Liver (tissue), 10 donors: ENCODE measurements at places on chromosomes 11 and 22. TPM values are rescaled to one million over a fixed set of nuclear protein-coding genes. Genes with fewer than 3 reads are reported as not detected.
A peak's percentile ranks its signal among the peaks of the same experiment; 100 is the strongest.

- H3K4me3 ChIP-seq = no peak overlapping the region
- no peaks in the 10 kb centered on the region for H3K4me1 ChIP-seq
- H3K36me3 ChIP-seq = no peaks in the 10 kb centered on the region
Measured at GRCh38 chr11:19232910-19233503, 7.7 kb downstream of the E2F8 start.

DNA sequence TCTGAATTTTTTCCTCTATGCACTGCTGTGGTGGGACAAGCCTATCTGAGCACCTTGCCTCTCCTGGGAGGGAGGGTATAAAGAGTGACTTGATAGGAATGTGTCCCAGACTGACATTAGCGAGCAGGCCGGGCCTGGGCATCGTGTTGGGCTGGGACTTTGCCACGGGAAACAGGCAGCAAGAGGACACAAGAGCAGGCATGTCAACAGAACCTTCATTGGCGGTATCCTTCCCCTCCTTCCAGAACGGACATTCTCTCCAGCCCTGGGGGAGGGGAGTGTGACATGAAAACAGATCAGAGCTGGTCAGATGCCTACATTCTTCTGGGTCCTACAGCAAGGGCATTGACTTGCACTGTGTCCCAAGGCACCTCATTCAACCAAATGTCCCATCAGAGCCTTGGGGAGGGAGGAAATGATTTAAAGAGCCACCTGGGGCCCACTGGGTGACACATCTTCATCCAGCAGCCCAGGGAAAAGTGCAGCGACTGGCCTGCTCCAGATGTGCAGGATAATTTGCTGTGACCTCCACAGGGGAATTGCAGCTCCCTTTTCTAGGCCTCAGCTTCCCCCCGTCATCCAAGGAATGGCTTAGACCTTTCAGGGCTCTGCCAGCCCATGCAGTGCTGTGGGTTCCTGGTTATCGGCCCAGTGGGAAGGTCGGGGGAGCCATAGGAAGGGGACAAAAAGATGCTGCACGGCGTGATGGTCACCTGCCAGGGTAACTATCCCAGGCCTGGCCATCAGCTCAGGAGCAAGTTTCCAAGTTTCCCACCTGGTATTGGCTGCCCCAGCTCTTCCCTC is 21.8 kb upstream of the UVRAG start:
- H3K27ac ChIP-seq = no peak overlapping the region
- peaks cover 74% of the 10 kb centered on the region for H3K4me1 ChIP-seq
- H3K27me3 ChIP-seq = no peaks in the 10 kb centered on the region
- H3K4me3 ChIP-seq = no peak overlapping the region
- H3K36me3 ChIP-seq = peaks cover 2% of the 10 kb centered on the region
- no peak for DNase-seq

DNA sequence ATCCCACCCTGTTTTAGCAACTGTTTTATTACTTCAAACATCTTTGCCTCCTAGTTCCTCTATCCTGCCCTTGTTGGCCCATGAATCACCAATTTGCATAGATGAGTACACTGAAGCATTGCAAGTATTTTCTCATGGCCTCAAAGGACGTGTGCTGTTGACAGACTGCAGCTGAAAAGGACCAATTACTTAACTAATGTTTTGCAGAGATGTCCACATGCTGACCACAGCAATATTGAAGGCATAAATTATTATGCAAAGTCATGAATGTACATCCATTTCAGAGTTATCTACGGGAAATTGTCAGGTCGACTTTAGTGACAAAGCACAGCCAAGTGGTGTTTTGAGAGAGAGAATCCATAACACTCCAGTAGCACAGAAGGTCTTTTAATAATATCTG is 64.8 kb downstream of the CADM1 start:
- H3K4me3 ChIP-seq = no peak overlapping the region
- H3K27me3 ChIP-seq = no peaks in the 10 kb centered on the region
- DNase-seq = no peak
- H3K4me1 ChIP-seq = no peaks in the 10 kb centered on the region

- H3K4me3 ChIP-seq = no peak overlapping the region
- H3K36me3 ChIP-seq = no peaks in the 10 kb centered on the region
- no peak for DNase-seq
- H3K4me1 ChIP-seq = no peaks in the 10 kb centered on the region
Measured at GRCh38 chr11:94218372-94218771, 86.0 kb upstream of the IZUMO1R start.

GRCh38 chr22:47357086-47357485 is 594.6 kb downstream of the TBC1D22A start:
- DNase-seq = no peak
- H3K27me3 ChIP-seq = no peaks in the 10 kb centered on the region
- H3K4me3 ChIP-seq = no peak overlapping the region
- no peaks in the 10 kb centered on the region for H3K4me1 ChIP-seq

DNA sequence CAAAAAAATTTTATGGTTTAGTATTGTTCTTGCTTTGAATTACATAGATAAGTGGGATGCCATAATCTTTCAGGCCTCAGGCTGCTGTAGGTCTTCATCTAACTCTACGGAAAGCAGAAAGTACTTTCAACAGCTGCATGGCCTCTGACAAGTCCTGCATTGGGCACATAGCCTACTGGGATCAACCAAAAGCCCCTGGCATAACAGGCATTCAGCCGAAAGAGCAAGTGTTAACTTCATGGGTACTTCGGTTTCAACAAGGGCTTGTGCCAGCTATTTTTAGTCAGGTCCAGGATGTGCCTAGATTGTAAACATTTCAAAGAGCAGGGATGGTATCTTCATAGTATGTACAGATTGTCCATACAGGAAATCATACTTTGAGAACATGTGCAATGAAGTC is 3.1 kb downstream of the SLN start:
- H3K27me3 ChIP-seq = no peaks in the 10 kb centered on the region
- no peak for DNase-seq
- no peak overlapping the region for H3K4me3 ChIP-seq

DNA sequence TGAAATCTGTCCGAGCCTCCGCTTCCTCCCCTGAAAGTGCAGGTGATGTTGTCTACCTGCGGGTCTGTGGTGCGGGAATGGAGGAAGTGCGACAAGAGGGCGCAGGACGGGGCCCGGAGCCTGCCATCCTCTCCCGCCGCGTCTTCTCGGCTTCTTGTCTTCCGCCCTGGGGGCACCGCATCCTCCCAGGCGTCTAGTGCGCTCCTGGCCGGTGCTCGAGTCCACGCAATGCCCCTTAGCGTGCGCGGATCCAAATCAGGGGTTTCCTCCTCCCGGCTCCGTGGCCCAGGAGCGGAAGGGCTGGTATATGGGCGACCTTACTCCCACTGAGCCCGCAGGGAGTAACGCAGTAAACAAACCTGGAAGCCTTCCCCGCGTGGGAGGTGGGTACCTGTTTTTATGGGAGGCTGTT is 405 bp downstream of the SFI1 start:
- no peaks in the 10 kb centered on the region for H3K36me3 ChIP-seq
- peak overlapping the region; percentile 66 for H3K27ac ChIP-seq
- H3K4me1 ChIP-seq = no peaks in the 10 kb centered on the region
- no peak for DNase-seq
- H3K27me3 ChIP-seq = no peaks in the 10 kb centered on the region
- peak overlapping the region; percentile 88 for H3K4me3 ChIP-seq

DNA sequence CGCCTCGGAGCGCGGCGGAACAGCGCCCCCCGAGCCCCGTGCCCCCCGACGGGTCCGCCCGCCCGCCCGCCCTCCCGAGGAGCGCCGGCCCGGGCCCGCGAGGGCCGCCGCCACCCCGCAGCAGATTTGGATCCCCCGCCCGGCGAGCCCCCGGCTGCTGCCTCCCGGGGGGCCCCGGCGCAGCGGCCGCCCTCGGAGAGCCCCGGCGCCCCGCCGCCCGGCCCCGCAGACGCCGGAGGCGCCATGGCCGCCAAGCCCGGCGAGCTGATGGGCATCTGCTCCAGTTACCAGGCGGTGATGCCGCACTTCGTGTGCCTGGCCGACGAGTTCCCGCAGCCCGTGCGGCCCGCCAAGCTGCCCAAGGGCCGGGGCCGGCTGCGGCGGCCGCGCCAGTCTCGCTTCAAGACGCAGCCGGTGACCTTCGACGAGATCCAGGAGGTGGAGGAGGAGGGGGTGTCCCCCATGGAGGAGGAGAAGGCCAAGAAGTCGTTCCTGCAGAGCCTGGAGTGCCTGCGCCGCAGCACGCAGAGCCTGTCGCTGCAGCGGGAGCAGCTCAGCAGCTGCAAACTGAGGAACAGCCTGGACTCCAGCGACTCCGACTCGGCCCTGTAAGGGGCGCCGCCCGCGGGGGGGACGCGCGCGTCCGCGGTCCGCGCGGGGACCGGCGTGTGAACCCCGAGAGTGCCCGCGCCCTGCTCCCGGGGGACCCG is 380 bp downstream of the C11orf96 start:
- peaks cover 25% of the 10 kb centered on the region for H3K4me1 ChIP-seq
- H3K27me3 ChIP-seq = no peaks in the 10 kb centered on the region
- peak overlapping the region; percentile 86 for H3K27ac ChIP-seq
- H3K36me3 ChIP-seq = no peaks in the 10 kb centered on the region
- DNase-seq = no peak

GRCh38 chr11:102367364-102367763 is 20.4 kb downstream of the BIRC2 start:
- DNase-seq = no peak
- no peak overlapping the region for H3K27ac ChIP-seq
- H3K27me3 ChIP-seq = no peaks in the 10 kb centered on the region
- H3K36me3 ChIP-seq = peaks cover 48% of the 10 kb centered on the region
- H3K4me1 ChIP-seq = no peaks in the 10 kb centered on the region

- no peaks in the 10 kb centered on the region for H3K36me3 ChIP-seq
- H3K27ac ChIP-seq = no peak overlapping the region
- H3K4me1 ChIP-seq = no peaks in the 10 kb centered on the region
- DNase-seq = no peak
- H3K4me3 ChIP-seq = no peak overlapping the region
Measured at GRCh38 chr22:37942133-37942532, 11.3 kb downstream of the C22orf23 start.

DNA sequence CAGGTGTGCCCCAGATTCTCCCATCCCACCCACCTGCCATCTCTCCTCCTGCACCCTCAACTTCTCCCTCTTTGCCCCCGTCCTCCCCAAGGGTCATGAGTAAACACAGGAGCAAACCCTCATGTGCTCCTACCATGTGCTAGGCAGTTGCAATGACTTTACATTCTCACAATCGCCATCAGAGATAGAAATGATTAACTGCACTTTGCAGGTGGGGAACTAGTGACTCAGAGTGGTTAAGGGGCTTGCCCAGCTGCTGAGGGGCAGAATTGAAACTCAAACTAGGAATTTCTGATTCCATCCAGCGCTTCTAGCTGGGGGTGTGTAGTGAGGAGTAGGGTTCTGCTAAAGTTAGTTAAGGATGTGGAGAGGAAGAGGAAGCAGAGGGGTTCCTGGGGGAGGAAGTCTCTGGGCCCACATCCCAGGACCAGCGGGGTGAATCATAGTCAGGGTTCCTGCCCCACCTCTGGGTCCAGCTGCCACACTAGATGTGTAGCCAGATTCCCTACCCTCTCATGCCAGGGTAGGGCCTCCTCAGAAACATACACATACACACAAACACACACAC is 16.0 kb upstream of the PRG2 start:
- H3K36me3 ChIP-seq = peaks cover 46% of the 10 kb centered on the region
- H3K27me3 ChIP-seq = no peaks in the 10 kb centered on the region
- no peak for DNase-seq
- H3K27ac ChIP-seq = no peak overlapping the region

DNA sequence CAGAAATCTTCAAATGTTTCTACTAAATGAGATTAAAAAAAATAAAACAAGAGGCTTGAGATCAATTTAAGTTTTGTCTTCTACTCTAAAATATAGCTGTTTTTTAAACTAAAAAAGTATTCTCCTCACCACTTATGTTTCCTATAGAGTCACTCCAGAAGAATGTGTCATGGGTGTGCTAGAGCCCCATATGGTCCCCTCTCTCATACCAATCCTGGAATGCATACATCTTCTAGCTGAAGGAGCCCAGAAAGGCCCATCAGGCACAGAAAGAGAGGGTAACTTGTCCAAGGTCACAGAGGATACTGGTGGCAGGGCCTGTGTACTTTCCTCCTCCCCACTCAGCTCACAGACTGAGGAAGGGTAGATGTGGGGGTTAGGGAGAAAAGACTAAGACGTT is 34.4 kb downstream of the RELT start:
- no peak overlapping the region for H3K4me3 ChIP-seq
- no peaks in the 10 kb centered on the region for H3K4me1 ChIP-seq
- H3K27ac ChIP-seq = no peak overlapping the region

DNA sequence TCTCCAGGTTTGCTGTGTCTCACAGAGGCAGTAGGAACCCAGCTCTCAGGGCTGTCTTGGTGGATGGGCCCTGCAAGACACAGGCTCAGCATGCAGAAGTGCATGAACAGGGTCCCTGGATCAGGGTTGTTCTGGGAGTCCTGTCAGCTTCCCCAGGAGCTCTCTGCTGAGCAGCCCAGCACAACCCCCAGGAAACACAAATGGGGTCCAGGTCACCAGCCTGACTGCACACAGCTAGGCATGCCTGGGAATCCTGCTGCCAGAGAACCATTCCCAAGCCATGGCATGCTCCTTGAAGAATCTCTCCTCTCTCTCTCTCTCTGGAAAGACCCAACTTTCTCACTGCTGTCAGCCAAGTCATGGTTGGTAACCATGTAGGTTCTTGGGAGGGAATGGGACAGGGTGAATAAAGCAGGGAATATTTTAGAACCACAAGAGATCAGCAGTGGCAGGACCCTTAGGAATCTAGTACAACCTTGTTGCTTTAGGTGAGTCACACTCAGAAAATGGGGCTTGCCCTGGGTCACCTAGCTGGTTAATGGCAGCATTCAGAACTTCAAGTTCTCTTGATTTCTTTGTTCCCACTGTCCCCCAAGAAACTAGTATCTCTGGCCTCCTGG is 21.4 kb downstream of the TUB start:
- no peak overlapping the region for H3K4me3 ChIP-seq
- DNase-seq = no peak
- no peaks in the 10 kb centered on the region for H3K4me1 ChIP-seq
- peaks cover 1% of the 10 kb centered on the region for H3K36me3 ChIP-seq

DNA sequence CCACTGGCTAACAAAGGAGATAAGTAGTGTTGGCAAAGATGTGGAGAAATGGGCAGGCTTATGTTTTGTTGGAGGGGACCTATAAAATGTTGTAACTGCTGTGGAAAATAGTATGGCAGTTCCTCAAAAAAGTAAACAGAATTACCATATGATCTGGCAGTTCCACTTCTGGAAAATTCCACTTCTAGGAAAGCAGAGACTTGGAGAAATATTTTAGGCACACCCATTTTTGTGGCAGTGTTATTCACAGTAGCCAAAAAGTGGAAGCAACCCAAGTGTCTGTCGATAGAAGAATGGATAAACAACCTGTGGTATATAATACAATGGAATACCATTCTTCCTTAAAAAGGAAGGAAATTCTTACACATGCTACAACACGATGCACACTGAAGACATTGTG is 57.0 kb upstream of the ADORA2A start:
- H3K4me1 ChIP-seq = no peaks in the 10 kb centered on the region
- H3K27me3 ChIP-seq = no peaks in the 10 kb centered on the region
- H3K36me3 ChIP-seq = peaks cover 44% of the 10 kb centered on the region
- H3K27ac ChIP-seq = no peak overlapping the region
- no peak overlapping the region for H3K4me3 ChIP-seq
- no peak for DNase-seq

- H3K27ac ChIP-seq = peak overlapping the region; percentile 60
- H3K27me3 ChIP-seq = no peaks in the 10 kb centered on the region
- DNase-seq = no peak
- H3K4me3 ChIP-seq = no peak overlapping the region
- peaks cover 39% of the 10 kb centered on the region for H3K4me1 ChIP-seq
- H3K36me3 ChIP-seq = no peaks in the 10 kb centered on the region
Measured at GRCh38 chr22:46578824-46579561, 41.2 kb upstream of the GRAMD4 start.

The OR8G5 gene
- not detected for total RNA-seq

The PTPRCAP gene
- total RNA-seq = 5.0 TPM

The NRIP3 gene
- total RNA-seq = 1.0 TPM

The RAB38 gene
- 2.2 TPM for total RNA-seq

The APOL4 gene
- 1.5 TPM for total RNA-seq

The TENM4 gene
- 0.33 TPM for total RNA-seq

The CBL gene
- total RNA-seq = 5.3 TPM

The KCNJ5 gene
- 0.08 TPM for total RNA-seq

The IFITM10 gene
- 8.5 TPM for total RNA-seq

The OR4C16 gene
- not detected for total RNA-seq

The HORMAD2 gene
- not detected for total RNA-seq

The NEFH gene
- total RNA-seq = 0.17 TPM
